ENCODE measurements at places on chromosomes 12 and 14.

- no peak for DNase-seq
These were observed 4.7 kb downstream of the LIN52 start for GRCh38 chr14:74089251-74090020.

- peak; percentile 29 for DNase-seq
These were observed 2.3 kb downstream of the SPATS2 start for GRCh38 chr12:49369411-49370145.

DNA sequence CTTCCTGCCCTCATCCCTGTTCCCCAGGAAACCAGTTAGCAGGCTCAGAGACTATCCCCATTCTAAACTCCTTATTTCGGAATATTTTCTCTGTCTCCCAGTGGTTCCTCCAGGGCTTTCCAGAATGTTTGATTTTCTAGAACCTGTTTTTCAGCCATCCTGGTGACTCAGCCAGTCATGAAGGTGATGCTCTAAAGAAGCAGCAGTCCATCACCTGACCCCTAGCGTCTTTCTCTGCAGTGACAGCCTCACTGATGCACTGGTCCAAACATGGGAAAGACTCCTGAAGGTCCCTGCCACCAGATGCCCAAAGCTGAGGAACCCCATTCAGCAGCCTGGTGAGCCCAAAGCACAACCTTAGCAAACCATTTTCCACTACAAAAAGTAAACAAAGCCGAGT lies 212.6 kb downstream of the PHETA1 start:
- no peak for DNase-seq

GRCh38 chr12:106096376-106096775 lies 42.4 kb downstream of the NUAK1 start:
- DNase-seq: no peak

DNA sequence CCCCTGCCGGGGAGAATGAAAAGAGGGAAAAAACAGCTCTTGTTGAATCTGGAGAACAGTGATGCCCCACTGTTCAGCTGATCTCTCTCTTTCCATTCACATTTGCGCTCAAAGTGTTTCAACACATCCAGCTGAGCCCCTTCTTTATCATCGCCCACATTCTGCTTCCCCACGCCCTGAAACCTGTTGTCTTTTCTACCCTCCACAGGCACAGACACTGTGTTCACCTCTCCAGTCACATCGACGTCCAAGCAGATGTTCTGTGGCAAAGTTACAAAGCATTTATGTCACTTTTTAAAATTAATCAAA lies 338.7 kb downstream of the EGLN3 start:
- DNase-seq: no peak

DNA sequence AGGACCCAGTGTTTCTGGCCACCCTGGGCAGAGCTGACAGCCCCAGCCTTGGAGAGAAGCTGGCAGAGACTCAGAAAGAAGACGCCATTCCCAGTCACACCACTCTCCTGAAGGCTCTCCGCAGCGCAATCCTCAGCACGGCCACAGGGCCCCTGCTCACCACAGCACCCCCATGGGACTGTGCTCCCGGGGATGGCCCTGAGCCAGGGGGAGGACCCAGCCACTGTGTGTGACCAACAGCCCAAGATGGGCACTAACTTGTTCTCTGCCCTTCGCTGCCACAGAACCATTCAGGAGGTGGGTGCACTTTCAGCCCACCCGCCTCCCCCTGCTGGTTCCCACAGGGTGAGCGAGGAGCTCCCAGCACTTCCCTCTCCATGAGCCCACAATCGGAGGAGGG lies 57.1 kb downstream of the CCNK start:
- DNase-seq: no peak

DNA sequence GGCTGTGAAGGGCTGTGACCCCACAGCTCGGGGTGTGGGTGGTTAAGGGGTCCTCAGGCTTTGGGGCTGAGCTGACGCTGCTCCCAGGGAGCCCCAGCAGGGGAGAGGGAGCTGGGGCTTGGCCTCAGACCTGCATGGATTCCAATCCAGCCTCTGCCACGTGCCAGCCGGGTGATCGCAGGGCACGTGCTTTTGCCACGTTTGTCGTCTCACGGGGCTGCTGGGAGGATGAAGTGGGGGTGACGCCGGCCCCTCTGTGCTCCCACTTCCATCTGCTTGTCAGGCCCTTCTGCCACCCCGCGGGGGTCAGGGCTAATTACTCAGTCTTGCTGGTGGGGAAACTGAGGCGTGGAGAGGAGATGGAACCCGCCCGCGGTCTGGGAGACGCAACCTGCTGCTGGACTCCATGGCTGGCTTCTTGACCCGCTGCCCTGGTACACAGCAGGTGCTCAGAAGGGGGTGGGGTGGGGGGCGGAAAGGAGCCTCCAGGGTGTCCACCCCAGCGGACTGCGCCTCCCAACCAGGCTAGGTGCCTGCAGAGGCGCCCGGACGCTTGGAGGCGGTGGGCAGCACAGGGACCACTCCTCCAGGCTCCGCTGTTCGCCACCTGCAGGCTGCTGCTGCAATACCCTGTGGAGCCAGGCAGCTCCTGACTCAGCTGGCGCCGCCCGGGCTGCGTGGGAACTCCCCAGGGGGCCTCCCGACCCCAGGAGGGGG lies 36.4 kb upstream of the PRIMA1 start:
- DNase-seq: no peak

GRCh38 chr12:104985206-104985605 lies 910 bp upstream of the NOPCHAP1 start:
- DNase-seq: no peak

GRCh38 chr12:27474344-27474743 lies 27.8 kb downstream of the SMCO2 start:
- no peak for DNase-seq

DNA sequence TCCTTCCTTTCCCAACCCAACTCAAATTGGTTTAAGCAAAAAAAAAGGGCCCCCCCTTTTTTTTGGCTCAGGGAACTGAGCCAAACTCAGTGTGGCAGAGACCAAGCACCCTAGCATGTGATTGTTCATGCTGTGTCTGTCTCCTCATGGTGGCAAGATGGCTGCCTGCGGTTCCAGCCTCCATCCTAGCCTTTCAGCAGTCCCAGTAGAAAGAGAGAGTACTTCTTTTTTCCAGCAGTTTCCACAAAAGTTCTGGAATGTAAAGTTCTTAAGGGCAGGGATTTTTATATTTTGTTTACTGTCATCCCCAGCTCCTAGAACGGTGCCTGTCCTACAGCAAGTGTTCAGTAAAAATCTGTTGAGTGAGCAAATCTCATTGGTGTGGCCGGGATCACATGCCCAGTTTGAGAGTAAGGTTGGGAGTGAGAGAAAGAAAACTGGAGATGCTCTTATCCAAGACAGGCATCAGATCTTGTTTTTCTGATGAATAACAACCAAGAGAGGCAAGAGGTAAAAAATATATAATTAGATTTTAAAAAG lies 22.4 kb downstream of the CHST11 start:
- no peak for DNase-seq

GRCh38 chr12:117832459-117833457 lies 136.0 kb downstream of the KSR2 start:
- no peak for DNase-seq

GRCh38 chr12:114167431-114167830 lies 201.3 kb upstream of the RBM19 start:
- no peak for DNase-seq

- no peak for DNase-seq
These were observed 265.3 kb downstream of the GRIN2B start for GRCh38 chr12:13716119-13716518.

DNA sequence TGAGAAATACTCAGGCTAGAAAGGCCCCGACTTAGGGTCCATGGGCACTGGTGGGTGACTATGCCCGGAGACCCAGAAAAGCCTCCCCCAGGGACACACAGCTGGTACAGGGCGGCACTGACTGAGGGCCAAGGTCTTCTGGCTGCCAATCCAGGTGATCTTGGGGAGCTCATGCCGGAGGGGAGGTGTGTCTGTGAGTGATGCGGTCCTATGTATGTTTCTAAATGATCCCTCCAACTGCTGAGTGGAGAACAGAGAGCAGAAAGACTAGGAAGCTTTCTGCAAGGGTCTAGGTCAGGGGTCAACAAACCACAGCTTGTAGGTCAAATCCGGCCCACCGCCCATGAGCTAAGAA lies 391 bp downstream of the SERPINA4 start:
- DNase-seq: no peak

GRCh38 chr14:34951286-34951685 lies 31.5 kb upstream of the SRP54 start:
- DNase-seq: no peak

DNA sequence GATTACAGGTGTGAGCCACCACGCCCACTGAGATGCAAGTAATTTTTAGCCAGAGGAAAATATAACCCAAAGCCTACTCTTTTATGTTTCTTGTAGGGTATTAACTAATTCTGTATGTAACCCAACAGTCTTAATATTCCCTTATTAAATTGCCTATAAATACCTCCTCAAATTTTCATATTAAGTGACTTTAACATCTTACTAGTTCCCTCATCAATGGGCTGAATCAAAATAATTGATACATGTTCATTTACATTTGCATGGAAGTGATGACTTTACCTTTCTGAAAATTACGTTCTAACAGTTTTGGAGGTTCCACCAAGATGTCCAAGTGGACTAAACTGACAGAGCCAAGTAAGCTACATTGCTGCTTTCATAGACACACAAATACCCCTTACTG lies 3.1 kb downstream of the SOS2 start:
- DNase-seq: no peak

- DNase-seq: no peak
These were observed 541.8 kb upstream of the FBXO33 start for GRCh38 chr14:39974036-39974435.

GRCh38 chr12:65505386-65506121 lies 227.1 kb downstream of the MSRB3 start:
- no peak for DNase-seq

DNA sequence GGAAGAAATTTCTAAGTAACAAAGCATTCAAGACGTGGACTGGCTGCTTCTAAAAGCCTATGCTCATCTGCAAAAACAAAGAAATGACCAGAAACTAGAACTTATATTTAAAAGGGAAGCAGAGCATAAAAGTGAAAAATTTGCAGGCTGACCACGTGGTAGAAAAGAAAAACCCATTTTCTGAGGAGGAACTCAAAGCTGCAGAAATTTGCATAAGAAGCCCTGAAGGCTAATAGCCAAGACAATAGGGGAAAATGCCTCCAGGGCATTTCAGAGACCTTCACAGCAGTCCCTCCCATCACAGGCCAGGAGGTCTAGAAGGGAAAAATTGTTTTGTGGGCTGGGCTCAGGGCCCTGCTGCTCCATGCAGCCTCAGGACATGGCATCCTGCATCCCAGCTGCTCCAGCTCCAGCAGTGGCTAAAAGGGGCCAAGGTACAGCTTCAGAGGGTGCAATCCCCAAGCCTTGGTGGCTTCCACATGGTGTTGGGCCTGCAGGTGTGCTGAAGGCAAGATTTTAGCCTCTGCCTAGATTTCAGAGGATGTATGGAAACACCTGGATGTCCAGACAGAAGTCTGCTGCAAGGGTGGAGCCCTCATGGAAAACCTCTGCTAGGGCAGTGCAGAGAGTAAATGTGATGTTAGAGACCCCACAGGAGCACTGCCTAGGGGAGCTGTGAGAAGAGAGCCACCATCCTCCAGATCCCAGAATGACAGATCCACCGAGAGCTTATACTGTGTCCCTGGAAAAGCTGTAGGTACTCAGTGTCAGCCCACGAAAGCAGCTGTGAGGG lies 55.5 kb downstream of the CHGA start:
- no peak for DNase-seq

GRCh38 chr14:67757175-67757574 lies 55.5 kb downstream of the RDH12 start:
- no peak for DNase-seq

GRCh38 chr14:35341454-35341750 lies 49.2 kb downstream of the PSMA6 start:
- no peak for DNase-seq

DNA sequence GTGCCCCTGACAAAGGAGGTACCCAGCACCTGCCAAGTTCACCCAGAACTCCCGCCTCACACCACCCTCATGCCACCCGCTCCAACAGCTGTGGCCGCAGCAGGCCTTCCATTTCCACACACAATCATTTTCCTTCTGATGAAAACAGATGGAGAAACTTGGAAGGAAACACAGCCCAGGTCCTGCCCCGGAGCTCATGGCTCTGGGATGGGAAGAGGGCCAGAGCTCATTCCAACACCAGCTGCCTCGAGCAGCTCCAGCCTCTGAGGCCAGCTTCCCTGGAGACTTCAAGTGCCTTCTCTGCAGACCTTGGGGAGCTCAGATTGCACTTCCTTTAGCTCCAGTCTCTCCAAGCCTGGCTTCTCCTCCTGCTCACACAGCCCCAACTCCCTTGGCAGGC lies 55.1 kb upstream of the CMKLR1 start:
- DNase-seq: no peak

GRCh38 chr12:117968826-117969659 lies at the start of gene KSR2:
KSR2 (minus strand) TSS chr12:117968990; CDS start chr12:117968255, 735 bp downstream.
- peak; percentile 79 for DNase-seq

GRCh38 chr14:52307376-52307775 lies 6.7 kb upstream of the PTGER2 start:
- DNase-seq: no peak

- DNase-seq: no peak
These were observed at the start of gene LRCOL1 for GRCh38 chr12:132610051-132610759. LRCOL1 (minus strand) TSS chr12:132610582; CDS start chr12:132606251, 4,331 bp downstream.

DNA sequence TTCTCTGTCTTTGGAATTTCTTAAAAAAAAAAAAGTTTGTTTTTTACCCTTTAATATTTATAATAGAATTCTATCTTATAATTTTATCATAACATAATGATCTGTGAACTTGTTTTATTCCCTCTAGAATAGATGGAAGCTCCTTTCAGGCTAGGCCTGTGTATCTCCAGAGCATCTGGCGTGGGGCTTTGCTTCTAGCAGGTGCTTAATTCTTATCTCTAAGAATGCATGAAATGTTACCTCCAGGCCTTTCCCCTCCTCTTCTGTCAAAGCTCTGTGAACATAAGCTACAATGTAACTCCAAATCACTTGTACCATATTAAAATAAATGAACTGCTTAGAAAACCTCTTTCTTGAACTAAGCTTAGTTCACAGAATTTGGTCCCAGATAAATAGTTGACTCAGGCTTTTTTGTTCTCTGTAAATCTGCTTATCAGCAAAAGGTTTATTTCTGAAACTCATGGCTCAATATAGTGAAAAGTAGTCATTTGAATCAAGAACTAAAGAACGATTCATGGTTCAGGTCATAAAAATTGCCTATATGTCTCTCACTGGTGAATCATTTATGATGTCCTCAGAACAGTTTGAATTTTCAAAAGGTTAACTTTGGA lies 407.1 kb downstream of the TRHDE start:
- no peak for DNase-seq

GRCh38 chr12:52267699-52268098 lies 6.7 kb upstream of the KRT86 start:
- DNase-seq: no peak

DNA sequence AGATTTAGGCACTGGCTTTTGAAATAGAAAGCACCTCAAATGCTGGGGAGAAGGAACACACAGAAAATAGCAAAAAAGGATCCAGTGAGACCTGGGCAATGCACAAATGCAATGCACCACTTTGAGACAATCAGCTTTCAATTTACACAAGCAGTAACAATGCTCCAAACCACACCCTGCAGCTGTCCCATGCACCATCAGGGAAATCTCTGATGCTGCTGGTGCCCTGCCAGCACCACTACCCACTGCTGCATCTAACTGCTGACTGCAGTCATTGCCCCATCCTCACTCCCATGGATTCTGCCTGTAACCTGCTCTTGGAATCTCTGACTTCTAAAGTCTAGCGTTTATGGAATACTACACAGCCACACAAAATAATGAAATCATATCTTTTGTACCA lies 21.0 kb upstream of the HMGA2 start:
- DNase-seq: no peak
